ENCODE measurements at places on chromosomes 1 and 21.

- no peak for DNase-seq
Observed at GRCh38 chr1:62687903-62688686, at the start of gene DOCK7. DOCK7 (minus strand) TSS chr1:62688386; CDS start chr1:62688264, 122 bp downstream.

GRCh38 chr1:22772014-22772413, 61.4 kb downstream of the EPHB2 start:
- no peak for DNase-seq

DNA sequence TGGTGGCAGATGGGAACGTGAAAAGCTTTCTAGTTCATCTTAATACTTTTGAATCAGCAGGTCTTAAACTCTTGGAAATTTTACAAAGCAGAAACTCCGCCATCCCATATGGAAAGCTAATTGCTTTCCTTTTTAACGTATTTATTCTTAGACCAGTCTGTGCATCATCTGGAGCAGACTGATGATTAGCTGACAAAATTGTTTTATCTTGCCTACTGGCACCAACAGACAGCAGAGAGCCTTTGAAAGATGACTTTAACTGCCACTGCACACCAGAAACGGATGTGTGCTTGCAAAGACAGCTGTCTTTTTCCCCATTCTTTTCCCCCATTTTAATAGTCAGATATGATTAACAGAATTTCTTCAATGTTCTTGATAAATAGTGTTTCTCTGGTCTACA, 97.0 kb downstream of the PLD5 start:
- no peak for DNase-seq

GRCh38 chr1:37753473-37754321, 11.2 kb downstream of the EPHA10 start:
- no peak for DNase-seq

DNA sequence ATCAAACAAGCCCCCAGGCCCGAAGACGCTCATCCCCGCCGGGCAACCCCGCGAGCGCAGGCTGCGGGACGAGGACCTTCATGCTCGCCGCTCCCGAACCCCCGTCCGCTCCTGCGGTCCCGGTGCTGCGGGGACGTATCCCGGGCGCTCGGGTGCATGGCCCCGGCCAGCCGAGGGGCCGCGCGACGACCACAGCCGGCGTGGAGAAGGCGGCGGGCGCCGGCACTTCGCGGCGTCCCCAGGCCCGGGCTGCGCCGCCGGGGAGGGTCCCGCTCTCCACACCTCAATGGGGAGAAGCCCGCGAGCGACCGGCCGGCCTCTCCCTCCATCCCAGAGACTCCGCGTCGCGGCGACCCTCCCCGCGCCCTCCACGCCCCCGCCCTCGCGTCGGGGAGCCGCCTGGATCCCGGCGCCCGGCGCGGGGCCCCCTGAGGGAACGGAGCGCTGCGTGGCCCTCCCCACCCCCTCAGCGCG, 401 bp downstream of the ERRFI1 start:
- DNase-seq = no peak

DNA sequence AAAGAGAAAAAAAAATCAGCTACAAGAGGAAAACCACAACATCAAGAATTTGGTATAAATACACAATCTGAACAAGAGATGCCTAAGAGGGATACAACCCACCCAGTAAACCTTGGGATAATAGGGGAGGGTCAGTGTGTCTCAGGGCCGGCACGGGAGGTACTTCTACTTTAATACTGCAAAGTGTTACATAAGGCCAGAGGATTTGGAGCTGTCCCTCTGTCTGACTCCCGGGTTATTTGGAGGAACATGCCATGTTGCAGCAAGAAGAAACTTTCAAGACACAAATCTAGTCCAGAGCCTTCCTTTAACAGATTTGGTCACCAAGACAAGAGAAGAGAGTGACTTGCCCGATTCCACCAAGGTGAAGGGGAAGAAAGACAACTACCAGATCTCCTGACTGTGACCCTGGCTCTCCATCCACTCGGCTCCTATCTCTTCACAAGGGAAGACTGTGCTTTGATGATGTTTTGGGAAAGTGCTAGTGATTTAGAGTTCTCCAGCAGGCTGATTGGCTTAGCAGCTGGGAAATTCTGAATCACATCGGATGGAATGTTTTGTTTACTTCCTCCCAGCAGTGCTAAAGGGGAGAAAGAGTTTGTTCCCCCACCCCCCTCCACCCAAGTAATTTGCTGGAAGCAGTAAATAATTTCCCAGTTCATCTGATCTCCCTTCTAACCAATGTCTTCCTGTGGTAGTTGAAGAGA, 29.3 kb downstream of the SGIP1 start:
- DNase-seq = peak; percentile 91

GRCh38 chr1:39102537-39103327, 76.6 kb downstream of the NDUFS5 start:
- DNase-seq = no peak

- DNase-seq = no peak
Observed at GRCh38 chr1:22870201-22870871, 102.3 kb downstream of the LACTBL1 start.

- DNase-seq = no peak
Observed at GRCh38 chr1:161177936-161178244, 583 bp upstream of the B4GALT3 start.

DNA sequence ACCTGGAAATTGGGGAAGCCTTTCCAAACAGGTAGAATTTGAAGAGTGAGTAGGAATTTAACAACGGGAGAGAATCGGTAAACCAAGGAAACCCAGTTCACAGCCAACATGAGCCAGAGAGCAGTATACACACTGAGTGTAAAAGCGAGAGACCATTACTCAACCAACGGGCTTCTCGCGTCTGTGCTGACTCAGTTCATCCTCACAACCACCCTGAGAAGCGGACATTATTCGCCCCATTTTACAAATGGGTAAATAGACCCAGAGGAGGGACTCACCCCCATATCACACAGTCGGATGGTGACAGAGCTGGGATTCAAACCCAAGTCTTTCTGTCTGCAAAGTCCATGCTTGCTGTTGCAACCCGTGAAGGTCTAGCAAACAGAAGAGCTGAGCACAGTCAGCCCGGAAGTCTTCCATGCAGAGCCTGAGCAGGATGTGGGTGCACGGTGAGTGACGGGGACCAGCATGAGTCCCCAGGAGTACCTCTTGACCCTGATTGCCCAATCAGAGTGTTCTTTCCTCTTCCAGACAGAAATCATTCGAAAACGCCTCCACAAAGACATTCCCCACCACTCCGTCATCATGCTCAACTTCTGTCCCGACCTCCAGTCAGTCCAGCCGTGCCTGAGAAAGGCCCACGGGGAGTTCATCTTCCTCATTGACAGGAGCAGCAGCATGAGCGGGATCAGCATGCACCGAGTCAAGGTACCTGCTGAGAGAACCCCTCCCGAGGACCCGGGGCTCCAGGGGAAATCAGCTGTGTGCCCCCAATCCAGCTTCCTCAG, 32.3 kb downstream of the VWA5B1 start:
- no peak for DNase-seq

DNA sequence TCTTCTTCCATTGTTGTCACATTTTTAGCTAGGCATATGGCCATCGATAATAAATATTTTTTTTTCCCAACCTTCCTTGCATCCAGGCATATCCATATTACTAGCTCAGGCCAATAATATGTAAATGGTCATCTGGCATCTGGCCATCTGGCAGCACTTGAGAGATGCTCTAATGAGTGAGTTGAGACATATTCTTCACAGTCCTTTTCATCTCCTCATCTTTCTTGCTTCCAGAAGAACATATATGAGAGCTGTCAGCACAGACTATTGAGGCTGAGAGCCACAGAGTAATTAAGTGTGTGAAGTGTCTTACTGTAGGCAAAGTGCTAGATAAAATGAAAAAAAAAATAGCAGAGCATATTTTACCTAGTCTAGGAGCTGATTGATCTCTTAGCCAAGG, 628.4 kb upstream of the TMPRSS15 start:
- no peak for DNase-seq

DNA sequence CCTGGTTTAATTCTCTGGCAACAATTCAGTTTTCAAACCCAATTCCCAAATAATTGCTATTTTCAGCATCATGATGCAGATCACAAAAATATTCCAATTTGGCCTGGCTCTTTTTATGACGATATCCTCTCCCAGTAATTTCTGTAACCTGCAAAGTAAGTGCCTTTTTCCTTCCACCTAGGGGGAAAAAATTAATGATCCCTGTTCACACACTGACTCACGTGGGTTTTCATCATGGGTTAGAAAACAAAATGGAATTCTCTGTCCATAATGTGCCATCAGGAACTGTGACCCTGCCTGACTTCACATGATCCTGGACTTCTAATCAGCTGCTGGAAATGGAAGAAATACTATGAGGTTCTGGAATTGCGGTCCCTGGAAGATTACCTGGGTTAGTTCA, 24.5 kb downstream of the AK2 start:
- no peak for DNase-seq

DNA sequence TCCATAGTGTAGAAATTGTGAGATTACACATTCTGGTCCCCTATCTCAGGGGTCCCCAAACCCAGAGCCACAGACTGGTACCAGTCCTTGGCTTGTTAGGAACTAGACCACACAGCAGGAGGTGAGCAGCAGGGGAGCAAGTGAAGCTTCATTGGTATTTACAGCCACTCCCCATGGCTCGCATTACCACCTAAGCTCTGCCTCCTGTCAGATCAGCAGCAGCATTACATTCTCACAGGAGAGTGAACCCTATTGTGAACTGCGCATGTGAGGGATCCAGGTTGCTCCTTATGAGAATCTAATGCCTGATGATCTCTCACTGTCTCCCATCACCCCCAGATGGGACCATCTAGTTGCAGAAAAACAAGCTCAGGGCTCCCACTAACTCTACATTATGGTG, 229.7 kb upstream of the IRF2BP2 start:
- no peak for DNase-seq

- DNase-seq = no peak
Observed at GRCh38 chr1:180966744-180967536, 54.2 kb downstream of the KIAA1614 start.

DNA sequence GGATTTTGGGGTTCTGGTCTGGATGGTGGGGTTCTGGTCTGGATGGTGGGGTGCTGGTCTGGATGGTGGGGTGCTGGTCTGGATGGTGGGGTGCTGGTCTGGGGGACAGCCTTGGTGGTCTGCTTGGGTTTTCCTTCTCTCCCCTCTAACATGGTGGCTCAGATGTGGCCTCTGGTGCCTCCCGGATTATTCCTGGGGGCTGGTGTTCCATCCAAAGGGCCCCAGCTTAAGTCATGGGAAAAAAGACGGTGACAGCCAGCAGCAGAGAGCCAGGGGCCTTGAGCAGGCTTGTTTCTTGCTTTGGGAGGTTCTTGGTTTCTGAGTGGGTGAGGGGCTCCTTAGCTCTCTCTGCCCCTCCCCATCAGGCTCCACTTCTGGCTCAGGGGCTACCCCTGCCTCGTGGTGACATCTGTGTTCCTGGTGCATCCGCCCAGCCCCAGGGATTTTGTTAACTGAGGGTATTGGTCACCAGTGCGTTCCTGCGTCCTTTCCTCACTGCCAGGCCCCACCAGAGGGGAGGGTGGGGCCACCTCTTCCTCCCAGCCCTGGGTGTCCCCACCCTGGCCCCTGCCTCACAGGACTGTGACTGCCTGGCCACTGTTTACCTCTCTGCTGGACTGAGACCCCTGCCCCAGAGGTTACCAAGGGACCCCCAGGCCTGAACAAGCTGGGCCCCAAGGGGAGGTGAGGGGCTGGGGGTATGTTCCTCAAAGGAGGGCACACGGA, 43.2 kb upstream of the ACTRT2 start:
- DNase-seq = no peak

DNA sequence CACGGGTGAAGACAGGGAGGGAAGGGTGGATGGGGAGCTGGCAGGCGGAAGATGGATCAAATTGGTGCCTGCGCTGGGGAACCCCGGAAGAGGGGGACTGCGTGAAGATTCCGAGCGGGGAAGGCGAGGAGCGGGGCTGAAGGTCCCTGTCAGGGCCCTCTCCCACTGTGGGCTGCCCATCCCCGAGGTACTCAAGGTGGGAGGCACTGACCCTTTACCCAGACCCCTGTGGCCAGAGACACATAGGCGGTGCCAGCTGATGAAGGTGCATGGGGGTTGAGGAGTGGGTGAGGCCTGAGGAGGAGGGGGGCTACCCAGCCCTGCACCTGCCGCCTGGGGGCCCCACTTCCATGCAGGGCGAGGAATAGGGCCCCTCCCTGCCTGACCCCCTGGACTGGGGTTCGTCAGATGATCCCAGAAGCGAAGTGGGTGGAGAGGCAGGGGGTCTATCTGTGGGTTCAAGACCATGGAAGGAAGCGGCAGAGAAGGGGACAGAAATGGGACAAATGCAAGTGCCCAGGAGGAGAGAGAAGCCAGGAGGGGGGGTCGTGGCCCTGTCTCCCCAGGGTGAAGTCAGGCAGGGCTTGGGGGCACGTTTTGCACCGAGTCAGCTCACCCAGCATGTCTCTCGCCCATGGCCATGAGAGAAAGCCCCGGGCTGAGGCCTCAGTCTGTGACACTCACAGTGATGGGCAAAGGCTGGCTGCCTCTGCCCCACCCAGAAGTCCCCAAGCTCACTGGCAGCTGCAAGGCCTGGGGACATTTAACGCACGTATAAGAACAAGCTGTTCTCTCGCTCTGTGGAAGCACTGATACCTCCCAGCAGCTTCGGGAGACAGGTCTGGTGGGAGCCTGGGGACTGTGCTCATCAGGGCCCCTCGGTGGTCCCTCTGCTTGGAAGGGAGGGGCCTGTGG, 7.0 kb upstream of the MMEL1 start:
- no peak for DNase-seq

DNA sequence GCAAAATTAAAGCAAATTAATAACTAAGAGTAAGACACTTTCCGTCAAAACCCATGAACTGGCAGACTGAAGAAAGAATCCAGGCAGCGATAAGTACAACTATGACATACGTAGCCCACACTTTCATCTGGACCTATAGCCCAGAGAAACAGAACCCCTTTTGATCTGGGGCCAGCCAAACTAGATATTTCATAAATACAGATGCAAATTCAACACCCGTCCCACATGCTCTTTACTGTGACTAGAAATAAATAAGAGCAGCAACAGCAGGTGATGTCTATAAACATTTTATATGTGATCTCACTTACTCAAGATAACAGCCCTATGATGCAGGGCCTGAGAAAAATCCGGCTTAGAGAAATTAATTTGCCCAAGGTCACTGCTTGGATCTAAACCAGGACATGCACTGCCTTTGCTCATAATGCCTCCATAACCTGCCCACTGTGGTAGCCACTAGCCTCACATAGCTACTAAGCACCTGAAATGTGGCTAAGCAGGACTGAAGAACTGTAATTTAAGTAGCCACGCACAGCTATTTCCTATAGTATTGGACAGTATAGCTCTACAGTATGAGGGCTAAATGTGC, 130.2 kb downstream of the TGFBR3 start:
- DNase-seq = no peak

DNA sequence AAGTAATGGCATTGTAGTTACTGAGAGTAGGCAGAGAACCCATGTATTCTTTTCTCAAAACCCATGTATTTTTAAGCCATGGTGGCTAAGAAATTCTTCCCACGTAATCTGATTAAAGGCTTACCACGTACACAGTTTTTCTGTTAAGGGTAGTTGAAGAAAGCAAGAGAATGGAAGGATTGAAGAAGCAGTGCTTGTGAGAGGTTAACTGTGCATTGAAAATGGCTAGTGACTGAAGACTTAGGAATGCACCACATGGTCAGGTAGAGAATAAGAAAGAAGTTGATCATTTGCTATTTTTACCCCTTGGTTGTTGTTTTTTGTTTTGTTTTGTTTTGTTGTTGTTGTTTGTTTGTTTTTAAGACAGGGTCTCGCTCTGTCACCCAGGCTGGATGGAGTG, 178.9 kb upstream of the SNX7 start:
- DNase-seq = no peak

- no peak for DNase-seq
Observed at GRCh38 chr1:70415882-70416281, 4.8 kb downstream of the CTH start.

All from AG04450 (cell line).